Endodermal cell (in vitro differentiated cells): ENCODE measurements at places on chromosomes 7 and 10.

DNA sequence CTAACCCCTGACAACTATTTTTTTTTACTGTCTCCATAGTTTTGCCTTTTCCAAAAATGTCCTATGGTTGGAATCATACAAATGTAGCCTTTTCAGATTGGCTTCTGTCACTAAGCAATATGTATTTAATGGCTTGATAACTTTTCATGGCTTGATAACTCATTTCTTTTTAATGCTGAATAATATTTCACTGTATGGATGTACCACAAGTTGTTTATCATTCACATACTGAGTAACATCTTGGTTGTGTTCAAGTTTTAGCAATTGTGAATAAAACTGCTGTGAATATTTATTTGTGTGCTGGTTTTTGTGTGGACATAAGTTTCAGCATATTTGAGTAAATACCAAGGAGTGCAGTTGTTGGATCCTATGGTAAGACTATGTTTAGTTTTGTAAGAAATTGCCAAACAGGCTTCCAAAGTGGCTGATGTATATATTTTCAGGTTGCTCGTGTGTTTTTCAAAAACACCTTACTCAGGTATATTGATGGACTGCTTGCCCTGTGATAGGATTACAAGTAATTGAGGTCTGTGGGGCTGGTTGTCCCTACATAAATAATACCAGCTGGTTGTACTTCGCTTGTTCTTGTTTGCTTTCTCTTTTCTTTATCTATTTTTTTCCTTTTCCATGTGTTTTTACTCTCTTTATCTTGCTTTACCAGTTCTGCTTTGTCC is 23.0 kb downstream of the NRF1 start:
- DNase-seq: no peak

- DNase-seq: no peak
Observed at GRCh38 chr7:98964596-98964995, 86.3 kb downstream of the TRRAP start.

DNA sequence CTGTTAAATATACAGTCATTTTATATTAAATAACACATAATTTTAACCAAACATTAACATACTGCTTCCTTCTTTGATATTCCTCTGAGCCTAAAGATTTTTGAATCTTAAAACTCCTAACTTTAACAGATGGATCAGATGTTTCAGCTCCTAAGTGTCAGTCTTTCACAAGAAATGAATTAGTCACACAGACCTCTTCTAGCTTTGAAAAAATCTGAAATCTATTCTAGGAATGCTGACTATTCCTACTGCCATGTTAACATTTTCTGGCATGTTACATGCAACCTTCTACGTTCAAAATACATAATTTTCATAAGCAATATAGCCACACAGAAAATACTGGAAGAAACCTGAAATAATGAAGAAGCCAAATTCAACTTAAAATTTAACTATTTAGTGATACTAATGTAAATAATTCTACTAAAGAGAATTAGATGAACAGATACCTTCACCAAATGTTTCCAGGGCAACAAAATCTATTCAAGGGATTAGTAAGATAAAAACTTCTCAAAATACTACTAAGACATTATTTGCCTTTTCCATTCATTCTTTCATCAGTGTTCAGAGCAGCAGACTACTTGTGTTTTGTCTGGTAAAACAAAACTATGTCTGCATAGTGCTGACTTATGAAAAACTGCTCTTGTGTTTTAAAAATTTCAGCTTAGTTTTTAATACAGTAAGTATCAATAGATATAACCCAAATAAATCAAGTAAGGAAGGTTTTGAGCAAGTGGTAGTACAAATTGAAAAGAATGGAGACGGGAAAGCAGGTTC is 9.2 kb downstream of the JMJD1C start:
- DNase-seq: no peak

DNA sequence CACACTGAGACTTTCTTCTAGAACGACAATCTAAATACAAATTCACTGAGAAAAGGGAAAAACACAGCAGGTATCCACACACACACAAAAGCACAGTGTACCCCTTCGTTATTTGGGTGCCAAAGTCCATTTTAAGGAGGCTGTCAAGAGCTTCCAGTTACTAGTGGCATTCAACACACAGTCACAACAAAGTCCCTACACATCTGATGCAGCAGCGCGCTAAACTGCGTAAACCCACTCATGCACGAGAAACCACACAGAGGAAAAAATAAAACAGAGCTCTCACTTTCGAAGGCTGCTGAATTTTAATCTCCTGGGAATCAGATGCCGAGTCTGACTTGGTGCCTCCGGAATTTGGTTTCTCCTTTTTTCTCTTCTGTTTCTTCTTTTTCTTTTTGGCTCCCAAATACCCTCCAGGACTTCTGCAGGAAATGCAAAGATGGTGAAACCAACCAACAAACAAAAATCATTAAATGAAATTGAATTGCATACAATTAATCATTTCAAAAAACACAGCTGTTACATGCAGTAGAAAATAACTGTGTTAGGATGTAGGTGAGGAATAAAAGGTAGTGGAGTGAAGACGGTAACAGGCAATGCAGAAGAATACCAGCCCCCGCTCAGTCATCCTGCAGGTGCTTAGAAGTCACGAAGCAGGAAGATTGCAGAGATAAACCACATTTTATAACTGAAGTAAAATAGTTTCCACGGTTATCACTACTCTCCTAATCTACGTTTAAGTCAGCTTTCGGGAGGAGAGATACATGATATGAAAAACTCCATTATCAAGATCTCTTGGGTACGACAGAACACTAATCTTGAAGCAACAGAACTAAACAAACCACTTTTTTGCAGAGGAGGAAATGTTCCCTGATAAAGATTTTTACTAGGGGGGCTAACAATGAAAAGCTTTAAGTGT is 27.1 kb downstream of the NMT2 start:
- DNase-seq: no peak

GRCh38 chr7:13047061-13047460 is 359.6 kb downstream of the ARL4A start:
- DNase-seq: no peak

GRCh38 chr7:92639213-92639896 is 49.2 kb upstream of the FAM133B start:
- DNase-seq: no peak

GRCh38 chr7:120332433-120332832 is 59.5 kb downstream of the KCND2 start:
- no peak for DNase-seq

GRCh38 chr10:122746408-122746807 is 46.8 kb upstream of the C10orf120 start:
- DNase-seq: no peak

DNA sequence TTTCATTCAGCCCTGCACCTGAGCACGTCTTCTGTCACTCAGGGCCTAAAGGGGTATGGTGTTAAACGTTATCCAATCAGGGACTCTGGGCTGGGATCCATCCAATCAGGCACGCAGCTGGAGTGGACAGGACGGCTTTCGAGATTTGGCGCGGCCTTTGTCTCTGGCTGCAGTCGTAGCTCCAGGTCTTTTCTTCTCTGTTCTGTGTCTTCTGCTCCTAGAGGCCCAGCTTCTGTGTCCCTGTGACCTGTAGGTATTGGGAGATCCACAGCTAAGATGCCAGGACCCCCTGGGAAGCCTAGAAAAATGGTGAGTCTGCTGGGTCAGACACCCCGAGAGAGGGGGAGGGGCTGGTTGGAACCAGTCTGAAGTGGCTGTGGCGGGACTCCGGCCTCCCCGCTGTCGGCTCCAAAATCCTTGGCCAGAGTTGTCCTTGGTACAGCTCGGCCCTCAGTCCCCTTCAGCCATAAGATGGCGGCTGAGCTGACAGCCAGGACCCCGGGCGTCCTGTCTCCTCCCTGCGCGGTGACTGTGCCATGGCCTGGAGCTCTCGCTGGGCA is 11.7 kb upstream of the ZNF680 start:
- DNase-seq: no peak

GRCh38 chr7:31475368-31475767 is 38.5 kb upstream of the ITPRID1 start:
- no peak for DNase-seq

- DNase-seq: no peak
Observed at GRCh38 chr10:128096486-128097199, 29.6 kb downstream of the MKI67 start.

DNA sequence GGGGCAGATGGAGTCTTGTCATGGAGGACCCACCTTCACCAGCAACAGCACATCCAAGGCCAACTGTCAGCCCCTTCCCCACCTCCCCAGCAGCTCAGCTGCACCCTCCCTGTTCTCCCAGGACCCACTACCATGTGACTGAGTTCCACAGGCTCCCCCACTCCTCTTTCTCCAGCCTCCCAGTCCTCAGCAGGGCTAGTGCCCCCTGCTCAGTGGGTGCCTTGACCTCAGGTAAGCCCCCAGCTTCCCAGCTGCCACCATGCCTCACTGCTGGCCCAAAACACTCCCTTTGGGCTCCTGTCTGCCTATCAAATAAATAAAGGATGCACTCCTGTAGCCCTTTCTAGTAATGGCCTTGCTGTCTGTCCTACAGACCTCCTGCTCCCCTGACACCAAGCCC is 174.4 kb downstream of the SLIT1 start:
- no peak for DNase-seq

DNA sequence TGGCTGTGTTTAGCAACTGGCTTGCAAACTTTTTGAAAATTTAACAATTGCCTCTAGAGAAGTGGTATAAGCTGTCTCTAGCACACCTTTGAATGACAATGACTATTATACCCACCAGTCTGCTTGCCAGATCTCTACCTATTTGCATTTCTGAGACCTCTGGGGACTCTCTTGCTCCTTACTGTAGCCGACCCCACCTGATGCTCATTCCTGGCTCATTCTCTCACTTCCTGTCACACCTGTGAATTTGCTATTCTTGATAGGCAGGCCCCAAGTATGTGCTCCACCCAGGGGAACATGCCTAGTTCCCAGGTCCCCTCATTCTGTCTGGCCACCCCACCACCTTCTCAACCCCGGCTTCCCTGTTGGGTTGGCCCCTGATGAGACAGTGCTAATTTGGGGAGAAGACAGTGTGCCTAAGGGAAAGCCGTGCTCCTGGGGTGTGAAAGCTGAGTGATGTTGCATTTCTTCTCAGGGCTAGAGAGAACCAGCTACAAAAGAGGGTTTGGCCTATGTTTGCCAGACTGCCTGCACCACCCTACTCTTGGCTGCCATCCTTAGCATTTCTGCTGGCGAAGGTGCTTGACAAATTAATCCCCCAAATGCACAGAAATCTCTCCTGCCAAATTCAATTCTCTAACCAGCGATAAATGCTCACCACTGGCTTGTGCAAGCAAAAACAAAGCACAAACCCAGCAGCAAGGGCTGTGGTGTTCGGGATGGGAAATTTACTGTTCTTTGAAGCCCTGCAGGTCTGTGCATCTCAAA is 138.2 kb downstream of the RPS24 start:
- peak; percentile 68 for DNase-seq

DNA sequence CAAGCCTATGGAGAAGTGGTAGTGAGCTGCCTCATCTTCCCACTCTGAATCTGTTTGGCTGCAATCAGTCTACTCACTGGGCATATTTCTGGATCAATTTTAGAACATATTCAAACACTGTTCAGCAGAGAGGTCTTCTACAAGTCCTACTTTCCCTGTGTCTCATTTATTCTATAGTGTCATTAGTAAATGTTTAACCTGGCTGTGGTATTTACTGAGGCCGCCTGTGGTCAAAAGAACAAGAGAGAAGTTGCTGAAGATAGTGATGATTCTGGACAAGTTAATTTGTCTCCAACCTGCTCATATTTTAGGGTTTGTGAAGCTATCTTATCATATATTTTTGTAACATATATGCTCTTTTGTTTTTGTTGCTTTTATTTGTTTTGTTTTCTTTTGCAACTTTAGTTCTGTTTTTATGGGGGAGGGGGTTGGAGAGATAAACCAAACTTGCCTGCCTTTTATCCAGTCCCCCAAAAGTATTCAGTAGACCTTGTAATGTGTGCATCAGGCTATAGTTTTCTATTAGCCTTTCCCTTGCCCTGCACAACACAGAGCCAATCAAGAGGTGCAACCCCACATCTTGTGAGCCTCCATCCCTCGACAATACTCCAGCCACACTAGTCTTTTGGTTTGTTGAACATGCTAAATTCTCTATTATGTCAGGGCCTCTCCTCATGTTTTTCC is 362.8 kb upstream of the MBL2 start:
- DNase-seq: no peak

DNA sequence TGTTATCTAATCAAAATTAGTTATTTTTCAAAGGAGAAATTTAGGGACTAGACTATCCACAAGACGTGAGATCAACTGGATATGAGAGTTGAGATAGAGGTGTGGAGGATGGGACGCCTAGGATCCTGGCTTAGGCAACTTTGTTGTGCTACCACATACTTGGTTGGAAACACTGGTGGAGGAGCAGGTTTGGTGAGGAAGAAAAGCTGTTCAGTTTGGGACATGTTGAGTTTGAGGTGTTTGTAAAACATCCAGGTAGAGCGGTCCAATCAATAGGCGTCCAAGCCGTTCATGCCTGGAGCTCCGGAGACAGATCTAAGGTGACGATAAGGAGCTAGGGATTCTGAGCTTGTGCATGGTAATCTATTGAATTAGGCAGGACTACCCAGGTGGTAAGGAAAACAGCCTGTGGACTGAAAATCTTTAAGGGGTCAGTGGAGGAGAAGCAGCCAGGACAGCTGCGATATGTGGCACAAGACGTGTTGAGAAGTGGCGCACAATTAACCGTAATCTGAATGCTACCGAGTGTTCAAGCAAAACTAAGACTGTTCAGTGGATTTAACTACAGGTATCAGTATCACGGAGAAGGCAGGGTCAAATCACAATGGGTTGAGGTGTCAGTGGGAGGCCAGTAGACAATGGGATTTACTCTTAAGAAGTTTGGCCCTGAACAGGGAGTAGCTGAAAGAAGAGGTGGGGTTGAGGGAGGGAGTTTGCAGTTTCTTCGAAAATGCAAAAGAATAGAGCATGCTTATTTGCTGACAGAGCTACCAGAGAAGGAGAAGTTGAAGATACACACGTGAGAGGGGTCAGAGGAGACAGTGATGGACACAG is 16.1 kb upstream of the TRPV6 start:
- DNase-seq: peak; percentile 43

DNA sequence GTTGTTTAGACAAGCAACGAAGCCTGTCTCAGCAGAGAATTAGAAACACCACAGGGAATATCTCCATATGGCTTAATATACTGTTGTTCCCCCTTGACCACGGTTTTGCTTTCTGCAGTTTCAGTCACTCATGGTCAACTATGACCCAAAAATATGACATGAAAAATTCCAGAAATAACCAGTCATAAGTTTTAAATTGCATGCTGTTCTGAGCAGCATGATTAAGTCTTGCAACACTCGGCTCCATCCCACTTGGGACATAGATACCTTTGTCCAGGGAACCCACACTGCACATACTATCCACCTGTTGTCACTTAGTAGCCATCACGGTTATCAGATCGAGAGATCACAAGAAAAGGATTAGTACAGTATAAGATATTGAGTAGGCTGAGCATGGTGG is 60.7 kb upstream of the FOXK1 start:
- no peak for DNase-seq

GRCh38 chr7:938546-939185 is 15.8 kb downstream of the ADAP1 start:
- no peak for DNase-seq
